ENCODE measurements at places on chromosomes 6 and 20.

GRCh38 chr6:43722920-43723545 is 35.4 kb upstream of the MRPS18A start:
- no peak for DNase-seq

DNA sequence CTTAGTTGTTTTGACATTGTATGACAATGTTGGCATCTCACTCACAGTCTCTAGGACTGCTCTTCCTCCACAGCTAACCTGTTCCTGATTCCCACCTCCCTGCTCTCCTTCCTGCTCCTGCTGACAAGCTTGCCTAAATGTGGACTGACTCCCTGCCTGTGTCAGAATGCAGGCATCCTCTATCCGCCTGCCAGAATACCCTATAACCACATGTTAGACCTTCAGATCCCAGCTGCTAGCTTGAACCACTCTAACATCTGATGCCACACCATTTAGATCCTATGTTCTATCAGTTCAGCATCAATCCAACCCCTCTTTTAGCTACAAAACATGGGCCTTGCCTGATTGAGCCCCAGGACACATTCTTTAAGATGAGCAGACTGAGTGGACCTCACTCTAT is 12.2 kb downstream of the FILIP1 start:
- no peak for DNase-seq

GRCh38 chr20:63394920-63395455 is 33.8 kb upstream of the CHRNA4 start:
- no peak for DNase-seq

- DNase-seq, result no peak
These were observed 135.7 kb upstream of the SAMD5 start for GRCh38 chr6:147372806-147373205.

DNA sequence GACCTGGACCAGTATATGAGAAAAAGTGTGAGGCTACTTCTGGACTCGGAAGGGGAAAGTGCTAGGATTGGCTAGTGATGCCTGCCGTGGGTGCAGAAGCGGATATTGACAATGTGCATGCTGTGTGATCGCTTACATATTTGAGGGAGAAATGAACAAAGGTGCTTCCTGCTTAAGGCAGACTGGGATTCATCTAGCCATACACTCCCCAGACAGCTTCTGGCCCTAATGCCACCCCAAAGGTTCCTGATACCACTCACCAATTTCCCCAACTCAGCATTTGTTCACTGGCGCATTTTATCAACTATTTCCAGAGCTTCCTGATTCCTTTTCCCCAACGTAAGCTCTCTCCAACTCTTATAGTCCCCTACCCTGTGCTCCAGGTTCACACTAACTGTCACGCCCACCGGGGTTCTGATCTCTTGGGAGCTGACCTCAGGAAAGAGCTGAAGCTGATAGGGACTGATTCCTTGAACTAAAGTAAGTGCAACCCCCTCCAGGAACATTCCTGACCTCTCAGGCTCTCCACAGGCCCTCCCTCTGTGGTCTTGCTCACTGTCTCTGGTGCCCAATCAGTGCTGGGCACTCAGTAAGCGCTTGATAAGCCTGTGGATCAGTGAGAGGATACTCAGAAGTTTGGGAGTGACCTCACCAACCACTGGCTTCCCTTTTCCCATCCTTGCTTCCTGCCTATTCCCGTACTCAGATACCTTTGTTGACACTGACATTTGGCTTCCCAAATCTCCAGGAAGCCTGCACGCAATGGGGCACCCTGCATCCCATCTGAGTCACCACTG is 73.3 kb downstream of the MRPL14 start:
- peak; percentile 70 for DNase-seq

- DNase-seq, result peak; percentile 57
These were observed 471 bp downstream of the EZR start for GRCh38 chr6:158818581-158819212.

All from endothelial cell of umbilical vein (primary cell).